Fibroblast of skin of right quadriceps (primary cell): ENCODE measurements at places on chromosomes 16 and 17.

DNA sequence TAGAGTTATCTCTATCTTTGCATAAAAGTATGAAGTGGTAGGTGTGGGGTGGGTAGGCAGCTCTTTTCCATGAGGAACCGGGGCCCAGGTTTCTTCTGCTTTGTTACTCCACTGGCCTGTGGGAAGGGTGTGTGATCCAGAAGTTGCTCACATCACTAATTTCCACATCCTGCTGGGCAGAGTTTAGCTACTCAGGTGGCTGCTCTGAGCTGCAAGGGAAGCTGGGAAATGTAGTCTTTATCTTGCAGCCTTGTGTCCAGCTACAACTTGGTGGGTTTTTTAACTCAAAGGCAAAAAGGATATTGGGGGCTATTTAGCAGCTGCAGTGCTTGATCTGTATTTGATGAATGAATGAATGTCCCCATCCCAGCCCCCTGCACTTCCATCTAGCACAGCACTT lies 335.3 kb downstream of the SNX29 start:
- DNase-seq, result no peak

DNA sequence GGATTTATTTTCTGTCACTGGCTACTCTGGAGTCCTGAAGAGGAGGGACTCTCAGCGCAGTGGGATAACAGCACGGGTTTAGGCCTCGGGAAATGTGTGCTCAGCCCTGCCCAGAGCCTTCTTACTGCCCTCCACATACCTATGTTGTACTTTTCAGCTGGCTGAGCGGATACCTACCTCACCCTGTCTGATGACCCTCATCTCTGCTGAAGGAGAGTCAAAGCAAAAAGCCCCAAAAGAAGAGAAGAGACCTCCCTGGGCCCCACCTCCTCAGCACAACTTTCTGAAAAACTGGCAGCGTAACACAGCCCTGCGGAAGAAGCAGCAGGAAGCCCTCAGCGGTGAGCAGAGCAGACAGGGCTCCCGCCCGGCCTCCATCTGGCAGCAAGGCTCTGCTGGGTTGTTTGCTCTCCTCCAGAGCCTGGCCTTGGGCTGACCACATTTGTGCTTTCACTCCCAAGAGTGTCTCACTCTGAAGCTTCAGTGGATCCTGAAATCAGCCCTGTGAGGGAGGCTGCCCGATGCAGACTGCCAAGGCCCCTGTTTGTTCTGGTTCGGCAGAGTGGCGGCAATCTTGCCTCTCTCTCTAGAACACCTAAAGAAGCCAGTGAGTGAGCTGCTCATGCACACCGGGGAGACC lies 10.3 kb downstream of the MYCBPAP start:
- DNase-seq, result no peak

DNA sequence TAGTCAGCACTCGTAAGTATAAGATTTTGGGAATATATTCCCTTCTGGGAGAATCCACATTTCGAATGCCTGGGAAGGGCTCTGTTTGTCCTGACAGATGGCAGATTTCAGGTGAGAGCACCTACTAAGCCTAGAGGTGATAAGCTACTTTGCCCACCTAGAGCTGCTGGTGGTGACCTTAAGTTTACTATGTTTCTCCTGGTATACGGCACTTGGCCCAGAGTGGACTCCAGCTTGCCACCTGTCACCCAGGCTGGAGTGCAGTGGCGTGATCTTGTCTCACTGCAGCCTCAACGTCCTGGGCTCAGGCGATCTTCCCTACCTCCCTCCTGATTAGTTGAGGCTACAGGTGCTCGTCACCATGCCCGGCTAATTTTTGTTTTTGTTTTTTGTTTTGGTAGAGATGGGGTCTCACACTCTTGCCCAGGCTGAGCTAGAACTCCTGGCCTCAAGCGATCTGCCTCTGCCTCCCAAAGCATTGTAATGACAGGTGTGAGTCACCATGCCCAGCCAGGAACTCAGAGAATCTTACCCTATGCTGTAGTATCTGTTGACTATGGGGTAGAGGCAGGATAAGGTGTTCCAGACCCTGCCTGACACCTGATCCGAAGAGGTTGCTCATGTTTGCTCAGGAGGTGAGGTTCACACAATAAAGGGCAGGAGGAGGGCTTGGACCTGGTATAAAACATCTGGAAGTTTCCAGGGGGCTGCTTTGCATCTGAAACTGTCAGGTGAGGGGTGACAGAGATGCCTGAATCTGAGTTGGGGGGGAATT lies at the start of gene ZG16:
Gene ZG16, plus strand, starts transcription at position 681 of the 775 bp plus-strand sequence. CDS start 1,011 bp downstream, outside the sequence.
- DNase-seq, result no peak

- no peak for DNase-seq
Observed at GRCh38 chr17:75612906-75613626, 20.2 kb upstream of the SMIM5 start.

GRCh38 chr17:75153780-75154194 lies 525 bp downstream of the JPT1 start:
- no peak for DNase-seq

- DNase-seq, result no peak
Observed at GRCh38 chr17:81983639-81984373, 6.4 kb downstream of the ASPSCR1 start.

DNA sequence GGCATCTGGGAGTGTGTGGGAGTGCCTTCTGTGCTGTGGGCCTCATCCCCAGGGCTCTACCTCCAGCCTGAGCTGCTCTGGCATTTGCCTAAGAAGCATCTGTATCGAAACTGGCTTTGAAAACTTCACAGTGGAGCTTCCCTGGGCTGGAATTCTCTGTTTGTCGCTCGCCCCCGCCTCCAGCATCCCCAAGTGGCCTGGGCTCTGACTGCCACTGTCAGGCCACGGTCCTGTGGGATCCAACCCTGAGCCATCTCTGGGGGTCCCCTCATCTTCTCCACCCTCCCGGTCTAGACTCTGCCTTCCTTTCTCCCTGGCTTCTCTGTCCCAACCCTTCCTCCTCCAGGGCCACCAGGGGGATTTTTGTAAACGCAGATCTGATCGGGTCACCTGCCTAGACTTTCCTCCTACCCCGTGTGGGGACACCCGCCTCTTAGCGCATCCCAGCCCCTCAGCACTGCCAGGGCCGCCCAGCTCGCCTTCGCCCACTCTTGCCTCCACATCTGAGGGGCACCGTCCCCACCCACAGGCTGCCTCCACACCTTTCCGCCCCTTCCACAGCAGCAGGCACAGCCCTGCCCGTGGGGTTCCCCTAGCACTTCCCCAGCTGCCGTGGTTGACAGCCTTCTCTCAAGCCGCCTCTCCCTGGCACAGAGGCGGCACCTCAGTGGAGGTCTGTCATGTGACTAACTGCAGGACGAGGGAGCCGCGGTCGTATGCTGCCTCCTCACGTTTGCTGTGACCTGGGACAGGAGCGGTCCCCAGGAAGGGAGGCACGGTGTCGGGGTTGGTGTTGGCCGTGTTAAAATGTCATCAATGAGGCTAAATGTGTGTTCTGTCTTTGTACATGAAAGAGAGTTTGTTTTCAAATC lies 12.0 kb downstream of the TBC1D24 start:
- no peak for DNase-seq

DNA sequence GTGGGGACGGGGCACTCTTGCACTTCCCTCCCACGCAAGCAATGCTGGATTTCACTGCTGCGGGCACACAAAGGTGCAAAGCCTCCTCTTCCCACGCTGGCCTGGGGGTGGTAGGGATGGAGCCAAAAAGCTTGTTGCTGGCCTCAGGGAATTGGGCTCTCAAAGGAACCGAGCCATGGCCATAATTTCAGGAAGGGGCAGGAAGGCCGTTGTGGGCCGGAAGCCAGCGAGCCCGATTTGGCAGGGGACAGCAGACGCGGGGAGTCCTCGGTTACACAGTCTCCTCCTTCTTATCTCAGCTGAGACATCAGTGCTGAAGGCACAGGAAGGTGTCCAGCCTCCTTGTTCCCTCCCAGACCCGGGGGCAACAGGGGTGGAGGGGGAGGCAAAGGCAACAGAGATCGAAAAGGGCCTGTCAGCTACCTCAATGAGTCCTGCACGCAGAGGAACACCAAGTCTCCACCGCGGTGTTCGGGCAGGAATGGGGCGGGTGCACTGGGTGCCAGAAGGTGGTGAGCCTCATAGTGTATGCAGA lies 59.5 kb downstream of the SLFN11 start:
- no peak for DNase-seq

DNA sequence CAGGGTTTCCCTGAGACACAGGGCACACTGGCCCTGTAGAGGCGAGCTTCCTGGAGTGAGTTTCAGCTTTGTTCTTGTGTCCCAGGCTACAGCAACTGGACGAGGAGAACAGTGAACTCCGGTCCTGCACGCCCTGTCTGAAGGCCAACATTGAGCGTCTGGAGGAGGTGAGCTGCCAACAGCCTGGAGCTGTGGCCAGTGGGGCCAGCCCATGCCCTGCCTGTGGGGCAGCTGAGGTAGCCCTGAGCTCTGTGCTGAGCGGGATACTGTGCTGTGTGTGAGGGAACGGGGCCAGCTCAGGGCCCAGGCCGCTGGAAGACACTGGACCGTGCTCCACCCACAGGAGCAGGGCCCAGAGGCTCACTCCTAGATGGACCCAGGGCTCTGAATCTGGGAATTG lies 8.7 kb upstream of the CAPN15 start:
- DNase-seq, result no peak

GRCh38 chr17:79577485-79578187 lies 33.2 kb downstream of the RBFOX3 start:
- DNase-seq, result no peak

DNA sequence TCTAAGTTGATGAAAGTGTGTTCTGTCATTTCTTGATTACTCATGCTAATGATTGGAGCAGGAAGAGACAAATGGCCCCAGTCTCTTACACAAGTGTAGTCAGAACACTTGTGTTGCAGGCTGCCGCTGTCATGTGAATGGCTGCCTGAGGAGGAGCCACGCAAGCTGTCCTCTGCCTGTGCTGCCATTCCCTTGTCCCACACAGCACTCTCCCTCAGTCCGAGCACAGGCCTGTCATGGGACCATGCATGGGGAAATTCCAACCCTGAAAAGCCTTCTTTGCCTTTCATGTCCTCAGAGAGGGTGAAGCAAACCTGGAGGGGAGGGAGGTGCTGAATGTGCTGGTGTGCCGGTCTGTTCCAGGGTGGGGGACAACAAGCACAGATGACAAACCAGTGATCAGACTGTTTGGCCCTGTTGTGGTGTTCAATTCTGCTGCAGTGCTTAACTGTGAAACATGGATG lies 109.4 kb downstream of the MRTFB start:
- peak; percentile 10 for DNase-seq

DNA sequence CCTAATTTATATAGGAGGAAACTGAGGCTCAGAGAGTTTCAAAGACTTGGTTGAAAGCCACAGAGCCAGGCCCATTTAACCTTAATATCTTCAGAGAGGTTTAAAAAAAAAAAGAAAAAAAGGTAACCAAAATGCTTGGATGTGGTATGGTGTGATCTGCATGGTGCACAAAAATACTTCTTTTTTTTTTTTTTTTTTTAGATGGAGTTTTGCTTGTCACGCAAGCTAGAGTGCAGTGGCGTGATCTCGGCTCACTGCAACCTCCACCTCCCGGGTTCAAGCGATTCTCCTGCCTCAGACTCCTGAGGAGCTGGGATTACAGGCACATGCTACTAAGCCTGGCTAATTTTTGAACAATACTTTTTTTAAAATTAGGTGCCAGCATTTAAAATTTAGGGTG lies 101.8 kb downstream of the XYLT1 start:
- no peak for DNase-seq

- DNase-seq, result no peak
Observed at GRCh38 chr16:2806286-2806685, 8.0 kb downstream of the PRSS41 start.

GRCh38 chr16:86576591-86577313 lies 1.6 kb upstream of the FOXL1 start:
- peak; percentile 54 for DNase-seq

DNA sequence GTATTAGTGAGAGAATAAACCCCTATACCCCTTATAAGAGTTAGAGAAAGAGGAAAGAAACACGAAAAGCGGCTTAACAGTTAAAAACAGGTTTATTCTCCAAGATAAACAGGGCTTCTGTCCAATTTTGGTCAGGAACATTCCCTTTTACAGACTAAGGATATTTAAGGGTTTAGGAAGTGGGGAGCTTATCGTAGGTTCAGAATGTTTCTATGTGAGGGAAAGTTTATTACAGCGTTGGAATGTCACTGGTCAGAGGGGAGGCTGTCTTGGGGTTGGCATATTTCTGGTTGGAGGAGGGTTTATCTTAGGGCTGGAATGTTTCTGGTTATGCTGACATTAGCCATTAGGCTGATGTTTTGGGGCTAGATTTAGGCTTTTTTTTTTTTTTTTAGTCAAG lies 34.1 kb upstream of the WWOX start:
- no peak for DNase-seq

DNA sequence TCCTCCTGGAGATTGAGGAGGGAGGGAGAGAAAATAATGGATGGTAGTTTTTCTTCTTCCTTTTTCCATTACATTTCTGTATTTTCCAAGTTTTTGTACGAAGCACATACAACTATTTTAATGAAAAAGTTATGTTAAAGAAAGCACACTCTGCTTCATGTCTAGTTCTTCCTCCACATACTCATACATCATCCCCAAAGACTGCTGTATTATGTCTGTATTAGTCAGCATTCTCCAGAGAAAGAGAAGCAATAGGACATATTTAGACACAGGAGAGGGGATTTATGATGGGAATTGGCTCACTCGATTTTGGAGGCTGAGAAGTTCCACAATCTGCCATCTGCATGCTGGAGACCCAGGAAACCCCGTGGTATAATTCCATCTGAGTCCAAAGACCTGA lies 10.1 kb upstream of the ACSM2A start:
- DNase-seq, result no peak

DNA sequence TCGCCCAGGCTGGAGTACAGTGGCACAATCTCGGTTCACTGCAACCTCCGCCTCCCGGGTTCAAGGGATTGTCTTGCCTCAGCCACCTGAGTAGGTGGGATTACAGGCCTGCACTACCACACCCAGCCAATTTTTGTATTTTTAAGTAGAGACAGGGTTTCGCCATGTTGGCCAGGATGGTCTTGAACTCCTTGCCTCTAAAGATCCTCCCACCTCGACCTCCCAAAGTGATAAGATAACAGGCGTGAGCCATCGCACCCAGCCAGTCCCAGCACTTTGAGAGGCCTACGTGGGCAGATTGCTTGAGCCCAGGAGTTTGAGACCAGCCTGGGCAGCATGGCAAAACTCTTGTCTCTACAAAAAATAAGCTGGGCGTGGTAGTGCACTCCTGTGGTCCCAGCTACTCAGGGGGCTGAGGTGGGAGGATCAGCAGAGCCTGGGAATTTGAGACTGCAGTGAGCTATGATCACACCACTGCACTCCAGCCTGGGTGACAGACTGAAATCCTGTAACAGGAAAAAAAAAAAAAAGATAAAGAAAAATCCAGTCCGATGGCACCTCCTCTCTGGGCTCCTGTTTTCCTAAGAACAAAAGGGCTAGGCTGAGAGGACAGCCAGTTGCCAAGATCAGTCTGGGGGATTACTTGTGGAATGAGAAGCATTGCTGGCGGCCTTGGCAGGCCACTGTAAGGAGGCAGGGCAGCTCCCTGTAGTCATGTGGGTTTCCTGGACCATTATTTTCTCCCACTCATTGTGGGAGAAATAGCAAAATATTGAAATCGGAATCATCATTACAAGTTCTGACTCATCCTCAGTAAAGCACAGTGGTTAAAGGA lies 3.0 kb upstream of the PIPOX start:
- DNase-seq, result peak; percentile 91

- peak; percentile 75 for DNase-seq
Observed at GRCh38 chr17:46733837-46734475, 84.5 kb downstream of the WNT3 start.
